ENCODE measurements at places on chromosomes 12 and 14.

DNA sequence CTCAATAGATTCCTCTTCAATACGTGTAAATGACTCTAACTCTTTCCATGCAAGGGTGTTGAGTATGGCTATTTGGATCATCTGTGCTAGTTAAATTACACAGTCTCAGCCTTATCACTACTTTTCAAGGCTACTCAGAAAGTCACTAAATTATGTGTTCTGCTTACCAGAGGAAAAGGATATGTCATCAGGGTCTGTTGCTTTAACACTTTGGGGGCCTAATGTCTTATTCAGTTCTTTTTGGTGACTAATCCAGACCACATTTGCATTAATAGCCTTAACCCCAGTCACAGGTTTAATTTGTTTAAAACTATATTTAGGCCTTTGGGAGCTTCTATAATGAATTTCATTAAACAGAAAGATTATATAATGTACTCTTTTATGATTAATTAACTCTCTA lies 649.3 kb downstream of the RPS29 start:
- DNase-seq, result no peak

DNA sequence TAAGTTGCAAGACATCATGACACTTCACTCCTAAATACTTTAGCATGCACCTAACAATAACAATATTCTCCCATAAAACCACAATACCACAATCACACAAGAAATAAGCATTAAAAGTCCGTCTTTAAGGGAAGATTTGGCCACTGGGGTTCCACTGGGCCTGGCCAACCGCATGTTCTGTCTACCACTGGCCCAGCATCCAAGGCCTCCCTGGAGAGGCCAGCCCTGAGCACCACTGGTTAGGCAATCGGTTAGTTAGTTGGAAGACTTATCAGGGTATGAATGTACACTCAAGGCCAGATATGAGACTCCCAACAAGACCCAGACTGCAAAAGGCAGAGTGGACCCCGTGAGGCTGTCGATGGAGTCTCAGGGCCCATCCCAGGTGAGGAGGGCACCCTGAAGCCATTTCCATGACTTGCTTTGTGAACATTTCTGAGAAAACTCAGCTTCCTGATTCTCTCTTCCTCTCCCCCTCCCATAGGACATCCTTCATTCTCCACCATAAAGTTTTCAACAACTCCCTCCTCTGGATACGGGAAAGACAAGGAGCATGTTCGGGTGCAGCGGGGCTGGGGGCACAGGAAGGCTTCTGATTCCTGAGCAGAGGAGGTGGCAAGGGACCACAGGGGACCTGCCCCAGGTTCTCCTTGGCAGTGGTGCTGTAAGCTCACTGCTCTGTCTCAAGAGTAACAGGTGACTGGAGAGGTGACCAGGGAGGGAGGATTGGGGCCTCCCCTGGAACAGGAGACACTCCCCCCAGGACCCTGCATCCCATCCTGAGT lies 5.9 kb downstream of the PXN start:
- no peak for DNase-seq

DNA sequence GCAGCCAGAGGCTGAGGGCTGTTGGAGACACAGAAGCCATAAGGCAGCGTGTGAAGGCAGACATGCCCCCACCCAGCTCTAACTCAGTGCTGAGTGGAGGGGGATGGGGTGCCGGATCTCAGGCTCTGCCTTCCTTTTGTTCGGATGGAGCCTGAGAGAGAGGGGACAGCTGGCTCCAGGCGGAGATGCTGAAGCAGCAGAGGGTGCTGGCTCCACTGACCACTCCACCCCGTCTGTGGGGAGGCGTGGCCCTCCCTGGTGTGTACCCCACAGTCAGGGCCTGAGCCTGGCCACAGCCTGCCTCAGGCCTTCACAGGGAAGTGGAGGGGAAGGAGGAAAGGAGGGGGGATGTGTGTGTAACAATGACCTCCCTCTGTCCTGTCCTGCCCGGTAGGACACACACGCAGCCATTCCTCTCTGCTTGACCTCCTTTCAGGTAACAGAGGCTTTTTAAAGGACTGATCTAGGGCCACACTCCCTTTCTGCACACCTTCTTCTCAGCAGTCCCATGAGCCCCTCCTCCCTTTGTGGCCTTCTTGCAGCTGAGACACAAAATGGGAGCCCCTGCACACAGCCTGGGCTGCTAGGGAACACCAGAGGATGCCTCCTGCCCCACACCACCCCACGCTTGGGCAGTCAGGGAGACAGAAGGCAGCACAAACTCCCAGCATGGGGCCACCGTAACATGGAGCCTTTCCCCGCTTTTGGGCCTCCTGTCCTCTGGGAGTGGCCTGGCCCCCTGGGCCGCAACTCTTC lies 9.6 kb upstream of the ENDOU start:
- DNase-seq, result no peak

DNA sequence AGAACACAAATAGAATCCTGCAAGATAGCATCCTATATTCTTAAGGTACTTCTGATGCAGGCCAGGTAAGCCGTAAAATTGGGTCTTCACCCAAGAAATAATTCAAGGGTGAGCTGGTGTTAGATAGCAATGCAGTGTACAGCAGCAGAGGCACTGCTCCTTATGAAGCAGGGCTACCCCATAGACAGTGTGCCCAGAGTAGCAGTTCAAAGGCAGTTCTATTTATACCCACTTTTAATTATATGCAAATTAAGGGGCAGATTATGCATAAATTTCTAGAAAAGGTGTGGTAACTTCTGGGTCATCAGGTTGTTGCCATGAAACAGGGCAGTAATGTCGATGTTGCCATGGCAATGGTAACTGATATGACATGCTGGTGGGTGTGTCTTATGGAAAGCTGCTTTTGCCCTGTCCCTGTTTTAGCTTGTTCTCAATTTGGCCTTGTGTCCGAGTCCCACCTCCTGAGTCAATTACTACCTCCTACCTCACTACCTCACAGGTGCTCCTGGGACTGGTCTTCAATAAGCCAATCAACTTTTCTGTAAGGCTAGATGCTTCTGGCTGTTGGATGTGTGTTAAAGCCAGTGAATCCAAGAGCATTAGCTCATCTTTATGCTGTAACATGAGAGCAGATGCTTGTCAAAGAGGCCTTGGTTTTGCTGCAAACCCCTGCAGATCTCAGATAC lies 61.0 kb downstream of the PPM1A start:
- no peak for DNase-seq

GRCh38 chr14:49880267-49881064 lies 12.4 kb upstream of the ARF6 start:
- DNase-seq, result no peak

DNA sequence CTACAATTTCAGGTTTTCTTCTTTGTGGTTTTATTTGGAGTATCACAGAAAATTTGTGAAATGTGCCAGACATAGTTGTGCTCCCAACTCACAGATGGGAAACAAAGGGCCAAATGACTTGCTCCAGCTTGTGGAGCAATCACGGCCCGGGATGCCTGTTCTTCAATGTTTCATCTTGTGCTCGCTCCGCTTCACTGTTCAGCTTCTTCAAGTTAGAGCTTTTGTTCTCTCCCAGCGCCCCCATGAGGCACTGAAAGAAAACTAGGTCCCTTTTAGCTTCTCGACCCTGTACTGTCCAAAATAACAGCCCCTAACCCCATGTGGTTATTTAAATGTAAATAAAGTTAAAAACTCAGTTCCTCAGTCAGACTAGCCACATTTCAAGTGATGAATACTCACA lies 187.9 kb upstream of the STXBP6 start:
- no peak for DNase-seq

- DNase-seq, result no peak
These were observed 21.6 kb upstream of the MANSC4 start for GRCh38 chr12:27801630-27802029.

GRCh38 chr14:33287189-33287588 lies 348.5 kb downstream of the NPAS3 start:
- no peak for DNase-seq

- DNase-seq, result no peak
These were observed 84.6 kb upstream of the BCL2L14 start for GRCh38 chr12:11986165-11986564.

DNA sequence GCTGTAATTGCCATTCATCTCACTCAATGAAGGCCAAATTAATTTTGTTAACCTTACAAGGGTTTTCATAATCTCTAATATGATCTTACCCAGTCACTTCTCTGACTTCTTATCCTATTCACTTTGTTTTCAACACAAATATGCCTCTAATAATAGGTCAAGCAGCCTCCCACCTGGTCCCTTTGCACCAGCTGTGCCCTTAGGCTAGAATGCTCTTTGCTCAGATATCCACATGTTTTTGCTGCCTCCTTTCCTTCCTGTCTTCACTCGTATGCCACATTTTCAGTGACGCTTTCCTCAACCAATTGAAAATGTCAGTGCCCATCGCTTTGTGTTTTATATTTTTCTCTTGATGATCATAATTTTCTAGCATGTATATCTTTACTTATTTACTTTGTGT lies 106.4 kb upstream of the SYT10 start:
- no peak for DNase-seq

DNA sequence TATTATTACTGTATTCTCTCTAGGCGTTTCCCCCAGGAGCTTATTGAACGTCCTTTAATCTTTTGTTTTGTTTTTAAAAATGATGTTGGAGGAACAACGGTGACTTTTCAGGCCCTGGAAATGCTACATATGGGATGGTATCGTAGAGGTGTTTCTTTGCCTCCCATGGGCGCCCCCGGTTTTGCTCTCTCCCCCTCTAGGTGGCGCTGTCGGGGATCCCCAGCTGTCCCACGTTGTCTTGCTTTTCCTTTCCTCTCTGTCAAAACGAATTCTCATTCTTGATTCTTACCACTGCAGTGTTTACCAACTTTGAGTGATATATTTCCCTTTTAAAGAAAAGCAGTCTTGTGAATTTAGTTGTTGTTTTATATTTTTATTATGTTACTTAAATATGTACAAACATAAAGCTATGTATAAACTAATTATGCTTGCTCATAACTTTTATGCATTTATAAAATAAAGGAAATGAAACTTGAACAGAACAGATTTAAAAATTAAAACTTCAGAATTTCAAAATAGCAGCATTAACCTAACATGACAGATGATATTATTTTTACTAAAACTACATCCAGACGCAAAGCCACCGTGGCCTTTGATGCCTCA lies 171.9 kb downstream of the RGS6 start:
- DNase-seq, result peak; percentile 39

GRCh38 chr14:96649327-96649601 lies 147.1 kb downstream of the PAPOLA start:
- no peak for DNase-seq

DNA sequence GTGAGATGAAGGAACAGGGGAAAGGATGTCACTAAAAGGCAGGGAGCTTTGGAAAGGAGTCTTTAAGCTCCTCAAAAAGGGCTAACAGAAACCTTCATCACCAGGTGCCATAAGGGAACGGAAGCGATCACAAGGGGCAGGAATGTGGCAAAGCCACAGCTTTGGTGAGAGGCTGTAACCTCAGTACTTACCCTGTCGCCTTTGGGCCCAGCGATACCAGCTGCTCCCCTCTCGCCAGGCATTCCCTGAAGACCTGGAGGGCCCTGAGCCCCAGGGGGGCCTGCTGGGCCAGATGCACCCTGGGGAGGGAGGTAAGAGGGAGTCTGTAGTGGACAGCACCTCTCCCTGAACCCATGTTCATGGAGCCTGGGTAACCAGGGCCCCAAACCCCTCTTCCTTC lies 18.9 kb downstream of the TMEM106C start:
- no peak for DNase-seq

All from GM10248 (cell line).